Cerebellar nuclear complex (tissue), 1 donor: ENCODE measurements at places on chromosomes 7 and 10.

DNA sequence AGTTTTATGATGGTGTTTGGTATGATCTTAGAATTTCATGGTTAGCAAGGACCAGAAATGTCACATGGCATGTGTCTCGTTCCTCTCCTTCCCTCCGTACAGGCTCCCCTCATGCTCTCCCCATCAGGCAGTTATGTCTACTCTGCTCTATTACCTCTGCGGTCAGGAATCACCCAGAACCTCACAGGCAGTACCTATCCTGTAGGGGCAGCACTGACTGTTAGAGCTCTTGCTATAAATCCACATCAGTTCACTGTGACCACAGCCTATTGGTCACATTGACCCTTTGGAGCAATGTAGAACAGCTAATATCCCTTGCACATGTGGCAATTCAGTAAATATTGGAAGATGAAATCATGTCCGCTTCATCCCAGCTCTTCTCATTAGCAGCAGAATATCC is 151.8 kb downstream of the WNT2 start:
- no peak for DNase-seq

- no peak for DNase-seq
Measured at GRCh38 chr10:92768104-92768503, 78.3 kb downstream of the HHEX start.

GRCh38 chr10:119315128-119316001 is 108.0 kb downstream of the GRK5 start:
- DNase-seq = no peak

GRCh38 chr10:91924212-91925021 is 847 bp downstream of the BTAF1 start:
- DNase-seq = no peak

GRCh38 chr10:122273966-122274545 is 3.0 kb downstream of the BTBD16 start:
- DNase-seq = no peak

DNA sequence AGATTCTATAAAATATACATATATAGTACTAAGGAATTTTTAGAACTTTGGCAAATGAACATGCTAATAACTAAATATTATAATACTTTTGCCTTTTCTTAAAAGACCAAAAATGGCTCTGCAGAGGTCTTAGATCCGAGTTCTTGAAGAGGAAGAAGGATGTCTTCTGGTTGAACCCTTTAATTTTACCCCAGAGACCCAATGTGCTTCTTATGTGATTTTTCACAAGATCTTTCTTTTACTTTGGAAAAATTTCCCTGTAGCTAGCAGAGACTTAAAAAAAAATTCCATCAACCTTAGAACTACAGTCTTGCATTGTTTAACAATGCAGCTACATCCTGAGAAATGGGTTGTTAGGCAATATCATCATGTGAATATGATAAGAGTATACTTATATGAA is 663.2 kb downstream of the PARD3 start:
- DNase-seq = no peak
